ENCODE measurements at places on chromosomes 3 and 15. TPM values are rescaled to one million over a fixed set of nuclear protein-coding genes. Genes with fewer than 3 reads are reported as not detected.

DNA sequence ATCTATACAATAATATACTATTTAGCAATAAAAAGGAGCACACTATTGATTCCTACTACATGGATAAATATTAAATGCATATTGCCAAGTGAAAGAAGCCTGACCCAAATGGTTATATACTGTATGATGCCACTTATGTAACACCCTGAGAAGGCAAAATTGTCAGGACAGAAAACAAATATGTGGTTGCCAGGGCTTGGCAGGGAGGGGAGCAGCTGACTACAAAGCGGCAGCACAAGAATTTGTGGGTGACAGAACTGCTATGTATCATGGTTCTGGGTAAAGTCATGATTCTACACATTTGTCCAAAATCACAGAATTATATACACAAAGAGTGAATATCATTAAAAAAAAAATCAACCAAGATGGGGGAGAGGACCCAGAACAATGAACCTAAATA is 22.5 kb downstream of the TBC1D2B start:
- H3K4me1 ChIP-seq, result peaks cover 9% of the 10 kb centered on the region
- no peaks in the 10 kb centered on the region for H3K27me3 ChIP-seq
- no peak overlapping the region for H3K27ac ChIP-seq
- DNase-seq, result no peak
- no peak overlapping the region for H3K4me3 ChIP-seq

DNA sequence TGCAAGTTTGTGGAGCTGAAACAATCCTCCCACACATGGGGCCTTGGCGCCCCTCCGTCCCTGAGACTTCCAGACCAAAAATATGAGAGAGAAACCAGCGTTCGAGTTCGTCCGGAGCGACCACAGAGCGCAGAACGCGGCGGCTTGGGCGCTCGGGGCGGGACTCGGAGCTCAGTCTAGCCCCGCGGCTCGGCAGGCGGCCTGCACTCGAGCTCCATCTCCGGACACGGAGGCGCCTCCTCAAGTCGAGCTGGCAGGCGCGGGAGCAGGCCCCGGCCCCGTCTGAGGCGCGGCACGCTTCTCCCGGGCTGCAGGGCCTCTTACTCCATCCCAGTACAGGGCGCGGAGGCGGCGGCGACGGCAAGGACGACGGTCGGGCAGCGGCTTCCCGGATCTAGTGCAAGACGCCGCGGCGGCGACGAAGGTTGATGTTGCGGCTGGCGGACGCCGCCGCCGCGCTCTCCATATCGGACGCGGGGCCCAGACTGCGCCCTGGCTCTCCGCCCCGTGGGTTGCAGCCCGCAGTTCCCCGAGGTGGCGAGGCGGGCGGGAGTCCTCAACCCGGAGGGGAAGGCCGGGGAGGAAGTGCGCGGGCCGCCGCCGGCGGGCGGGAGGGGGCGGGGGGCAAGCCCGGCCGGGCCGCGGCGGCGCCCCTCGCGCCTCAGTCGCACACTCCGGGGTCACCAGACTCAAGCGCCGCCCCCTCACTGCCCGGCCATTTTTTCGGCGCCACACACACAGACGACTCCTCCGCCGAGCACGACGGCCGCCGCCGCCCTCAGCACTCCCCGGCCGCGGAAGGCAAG is 674 bp downstream of the MSL2 start:
- H3K4me3 ChIP-seq, result peak overlapping the region; percentile 75
- H3K27ac ChIP-seq, result peak overlapping the region; percentile 100
- peaks cover 3% of the 10 kb centered on the region for H3K4me1 ChIP-seq
- peak; percentile 68 for DNase-seq
- no peaks in the 10 kb centered on the region for H3K36me3 ChIP-seq

GRCh38 chr3:197305854-197306253 is 7.4 kb upstream of the DLG1 start:
- H3K27ac ChIP-seq, result no peak overlapping the region
- no peak overlapping the region for H3K4me3 ChIP-seq
- no peak for DNase-seq
- H3K27me3 ChIP-seq, result no peaks in the 10 kb centered on the region

- no peak overlapping the region for H3K4me3 ChIP-seq
- no peak for DNase-seq
- no peaks in the 10 kb centered on the region for H3K36me3 ChIP-seq
- H3K27ac ChIP-seq, result no peak overlapping the region
- no peaks in the 10 kb centered on the region for H3K4me1 ChIP-seq
- H3K27me3 ChIP-seq, result no peaks in the 10 kb centered on the region
These were observed 43.8 kb upstream of the B3GALNT1 start for GRCh38 chr3:161148832-161149475.

The CYP8B1 gene
- total RNA-seq, result not detected

The P2RY1 gene
- total RNA-seq, result 10.9 TPM

The KLHL40 gene
- not detected for total RNA-seq

DNA sequence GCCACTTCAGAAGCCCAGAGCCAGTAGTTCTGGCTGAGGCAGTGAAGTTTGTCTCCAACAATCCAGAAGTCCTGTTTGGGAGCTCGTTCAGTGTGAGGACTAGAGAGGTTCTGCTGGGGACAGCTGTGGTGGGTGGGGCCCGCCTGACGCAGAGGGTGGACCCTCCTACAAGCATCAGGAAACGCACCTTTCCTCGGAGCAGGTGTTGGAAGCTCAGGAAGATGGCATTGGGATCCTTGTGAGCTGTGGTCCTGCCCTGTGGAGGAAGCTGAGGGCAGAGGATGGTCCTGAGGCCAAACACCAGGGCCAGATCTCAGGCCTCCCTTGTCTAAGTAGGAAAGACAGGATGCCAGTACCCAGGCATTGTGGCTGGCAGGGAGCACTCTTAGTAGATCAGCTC is 5.1 kb downstream of the THPO start:
- no peaks in the 10 kb centered on the region for H3K36me3 ChIP-seq
- no peak for DNase-seq
- H3K4me3 ChIP-seq, result no peak overlapping the region
- H3K4me1 ChIP-seq, result no peaks in the 10 kb centered on the region
- H3K27me3 ChIP-seq, result no peaks in the 10 kb centered on the region

GRCh38 chr3:136994772-136995516 is 37.2 kb downstream of the IL20RB start:
- H3K27me3 ChIP-seq, result no peaks in the 10 kb centered on the region
- no peaks in the 10 kb centered on the region for H3K36me3 ChIP-seq
- H3K27ac ChIP-seq, result peak overlapping the region; percentile 94
- peak; percentile 96 for DNase-seq

GRCh38 chr3:156673732-156674045 is 701 bp upstream of the TIPARP start:
- H3K36me3 ChIP-seq, result no peaks in the 10 kb centered on the region
- peak overlapping the region; percentile 90 for H3K4me3 ChIP-seq
- no peaks in the 10 kb centered on the region for H3K27me3 ChIP-seq
- peak overlapping the region; percentile 94 for H3K27ac ChIP-seq

The SCAMP5 gene
- 7.5 TPM for total RNA-seq

GRCh38 chr15:38085931-38086568 is 151.6 kb downstream of the TMCO5A start:
- no peak overlapping the region for H3K27ac ChIP-seq
- no peaks in the 10 kb centered on the region for H3K27me3 ChIP-seq
- H3K4me1 ChIP-seq, result no peaks in the 10 kb centered on the region
- H3K36me3 ChIP-seq, result no peaks in the 10 kb centered on the region

The GPR62 gene
- total RNA-seq, result not detected
